ENCODE measurements at places on chromosomes 2 and 18.

- no peak for DNase-seq
Measured at GRCh38 chr18:34631093-34631966, 78.8 kb upstream of the DTNA start.

DNA sequence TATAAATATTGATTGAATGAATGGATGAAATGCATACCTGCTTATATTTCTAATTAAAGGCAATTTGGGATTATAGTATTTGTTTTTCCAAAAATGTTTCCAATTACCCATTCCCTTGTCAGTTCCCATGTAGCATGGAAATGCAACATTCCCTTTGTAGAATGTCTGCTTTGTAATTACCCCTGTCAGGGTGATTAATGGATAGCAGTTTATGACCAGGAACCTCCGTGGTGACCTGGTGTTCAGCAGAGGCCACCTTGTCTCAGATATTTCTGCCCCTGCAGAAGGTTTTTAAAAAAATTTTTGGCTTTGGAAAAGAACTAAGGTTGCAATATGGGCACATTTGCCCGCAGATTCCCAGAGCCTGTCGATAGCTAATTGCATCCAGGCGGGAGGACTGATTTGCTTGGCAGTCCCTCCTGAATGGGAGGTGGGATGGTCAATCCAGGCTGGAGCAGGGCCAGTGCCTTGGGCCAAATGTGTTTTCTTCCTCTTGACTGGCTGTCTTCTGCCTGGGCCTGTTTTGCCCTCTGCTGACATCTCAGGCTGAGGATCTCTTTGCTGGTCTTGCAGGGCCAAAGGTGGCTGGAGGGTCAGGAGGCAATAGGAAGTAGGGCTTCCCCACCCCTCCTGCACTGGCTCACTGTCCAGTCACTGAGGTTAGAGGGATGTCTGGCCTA lies 82.1 kb downstream of the TMEM182 start:
- no peak for DNase-seq

- DNase-seq = peak; percentile 81
Measured at GRCh38 chr2:148876595-148877402, 1.8 kb downstream of the KIF5C start.

GRCh38 chr18:78867131-78867530 lies 112.5 kb upstream of the SALL3 start:
- no peak for DNase-seq

GRCh38 chr2:71882949-71883472 lies 264.7 kb downstream of the CYP26B1 start:
- DNase-seq = no peak

DNA sequence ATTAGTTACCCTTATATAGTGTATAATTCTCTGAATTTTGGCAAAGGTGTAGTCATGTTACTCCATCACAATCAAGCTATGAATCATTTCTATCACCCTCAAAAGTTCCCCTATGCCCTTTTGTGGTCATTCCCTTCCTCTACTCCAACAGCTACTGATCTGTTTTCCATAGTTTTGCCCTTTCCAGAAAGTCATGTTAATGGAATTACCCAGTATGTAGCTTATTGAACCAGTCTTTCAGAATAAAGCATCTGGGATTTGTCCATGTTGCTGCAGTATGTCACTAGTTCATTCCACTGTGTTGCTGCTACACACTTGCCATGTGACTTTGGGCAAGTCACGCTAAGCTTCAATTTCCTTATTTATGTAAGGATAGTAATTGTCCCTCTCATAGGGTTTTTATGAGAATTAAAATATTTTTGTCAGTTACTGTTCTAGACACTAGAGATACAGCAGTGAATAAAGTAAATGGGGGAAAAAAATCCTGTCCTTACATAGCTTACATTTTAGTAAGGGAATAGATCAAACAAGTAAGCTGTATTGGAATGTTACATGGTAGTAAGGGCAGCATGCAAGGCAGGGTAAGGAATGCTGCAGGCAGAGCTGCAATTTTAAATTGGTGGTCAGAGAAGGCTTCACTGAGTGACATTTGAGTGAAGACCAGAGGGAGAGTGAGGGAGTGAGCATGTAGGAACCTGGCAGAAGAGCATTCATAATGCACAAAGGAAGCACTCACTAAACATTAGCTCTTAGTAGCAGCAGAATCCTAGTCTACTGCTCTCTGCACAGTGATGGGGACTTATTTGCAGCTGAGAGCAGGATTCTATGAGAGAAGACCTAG lies 80.3 kb upstream of the TSPYL6 start:
- DNase-seq = no peak

GRCh38 chr18:76518860-76519538 lies 24.0 kb upstream of the ZNF516 start:
- DNase-seq = no peak

DNA sequence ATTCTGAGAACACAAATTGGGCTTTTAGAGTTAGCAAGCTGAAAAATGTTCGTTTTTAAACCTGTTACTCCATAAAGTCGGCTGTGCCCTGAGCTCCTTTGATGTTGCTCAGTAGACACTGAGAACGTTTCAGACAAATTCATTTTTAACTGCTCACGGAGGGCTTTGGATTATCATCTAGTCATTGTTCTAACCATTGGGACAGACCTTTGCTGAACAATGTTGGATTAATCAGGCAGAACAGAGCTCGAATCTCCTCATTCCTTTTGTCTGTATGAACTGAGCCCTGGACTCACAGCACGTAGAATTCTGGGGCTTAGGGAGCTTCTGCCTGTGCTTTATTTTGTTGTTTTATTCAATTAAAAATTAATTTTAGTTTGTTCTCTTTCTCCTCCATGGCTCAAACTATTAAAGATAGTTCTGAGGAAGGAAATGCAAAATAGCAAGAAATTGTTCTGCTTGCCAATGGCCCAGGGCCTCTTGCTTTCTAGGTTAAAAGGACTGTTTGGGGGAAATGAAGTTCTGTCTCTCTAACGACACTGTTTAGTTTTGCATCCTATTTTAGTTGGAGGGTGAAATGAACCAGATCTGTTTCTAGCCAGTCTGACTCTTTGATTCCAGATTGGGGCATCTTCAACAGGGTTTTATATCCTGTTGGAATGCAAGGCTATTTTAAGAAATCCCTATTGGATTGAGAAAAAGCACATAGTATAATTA lies 114.7 kb upstream of the CXCR4 start:
- DNase-seq = no peak

DNA sequence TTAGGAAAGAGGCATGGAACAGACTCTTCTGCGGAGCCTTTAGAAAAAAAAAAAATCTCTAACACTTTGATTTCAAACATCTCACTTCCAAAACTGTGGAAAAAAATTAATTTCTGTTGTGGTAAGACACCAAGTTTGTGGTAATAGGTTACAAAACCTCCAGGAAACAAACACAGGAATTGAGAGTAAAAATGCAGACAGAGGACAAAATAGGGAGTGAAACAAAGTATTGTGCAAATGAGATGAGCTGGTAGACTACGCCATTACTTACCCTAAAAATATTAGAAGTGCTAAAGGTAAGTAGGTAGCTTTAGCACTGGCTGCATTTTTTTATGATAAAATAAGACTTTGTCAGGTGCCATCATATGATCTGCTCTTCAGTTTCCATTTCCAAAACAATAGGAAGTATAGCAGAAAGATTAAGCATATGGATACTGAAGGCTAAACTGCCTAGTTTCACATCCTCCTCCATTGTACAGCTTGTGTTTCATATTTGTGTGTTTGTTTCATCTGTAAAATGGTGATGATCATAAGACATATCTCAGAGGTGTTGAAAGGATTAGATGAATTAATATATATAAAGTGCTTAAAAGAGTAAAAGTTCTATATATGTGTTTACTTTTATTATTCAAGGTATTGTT lies 309.2 kb downstream of the NR4A2 start:
- DNase-seq = no peak
